ENCODE measurements at places on chromosomes 3 and 15.

- no peak for DNase-seq
Observed at GRCh38 chr3:178546079-178546478, 9.8 kb downstream of the KCNMB2 start.

DNA sequence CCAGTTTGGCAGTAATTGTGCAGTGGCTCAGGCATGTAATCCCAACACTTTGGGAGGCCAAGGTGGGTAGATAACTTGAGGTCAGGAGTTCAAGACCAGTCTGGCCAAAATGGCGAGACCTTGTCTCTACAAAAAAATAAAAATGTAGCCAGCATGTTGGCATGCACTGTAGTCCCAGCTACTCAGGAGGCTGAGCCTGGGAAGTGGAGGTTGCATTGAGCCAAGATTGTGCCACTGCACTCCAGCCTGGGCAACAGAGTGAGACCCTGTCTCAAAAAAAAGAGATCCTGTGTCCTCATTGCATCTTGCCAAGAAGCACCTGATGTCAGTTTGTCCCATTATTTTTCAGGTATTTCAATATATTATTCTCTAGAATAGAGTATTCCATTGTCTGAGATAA is 61.8 kb downstream of the CRTC3 start:
- DNase-seq = no peak

DNA sequence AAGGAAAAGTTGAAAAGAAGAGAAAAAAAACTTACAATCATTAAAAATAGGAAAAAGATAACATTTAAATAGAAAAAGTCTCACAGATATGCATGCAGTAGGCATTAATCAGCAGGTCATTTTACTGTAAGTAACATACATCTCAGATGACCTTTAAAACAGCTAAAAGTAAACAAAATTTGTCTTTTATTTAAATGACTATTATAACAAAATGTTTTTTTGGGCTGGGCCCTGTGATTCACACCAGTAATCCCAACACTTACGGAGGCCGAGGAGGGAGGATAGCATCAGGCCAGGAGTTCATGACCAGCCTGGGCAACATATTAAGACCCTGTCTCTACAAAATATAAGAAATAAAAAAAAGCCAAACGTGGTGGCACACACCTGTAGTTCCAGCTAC is 14.7 kb downstream of the IQGAP1 start:
- DNase-seq = no peak

- DNase-seq = no peak
Observed at GRCh38 chr15:39333393-39333792, 247.5 kb upstream of the THBS1 start.

- no peak for DNase-seq
Observed at GRCh38 chr3:94066506-94067500, 3.9 kb downstream of the NSUN3 start.

GRCh38 chr3:188954590-188955208 is 217.1 kb upstream of the TPRG1 start:
- peak; percentile 86 for DNase-seq

DNA sequence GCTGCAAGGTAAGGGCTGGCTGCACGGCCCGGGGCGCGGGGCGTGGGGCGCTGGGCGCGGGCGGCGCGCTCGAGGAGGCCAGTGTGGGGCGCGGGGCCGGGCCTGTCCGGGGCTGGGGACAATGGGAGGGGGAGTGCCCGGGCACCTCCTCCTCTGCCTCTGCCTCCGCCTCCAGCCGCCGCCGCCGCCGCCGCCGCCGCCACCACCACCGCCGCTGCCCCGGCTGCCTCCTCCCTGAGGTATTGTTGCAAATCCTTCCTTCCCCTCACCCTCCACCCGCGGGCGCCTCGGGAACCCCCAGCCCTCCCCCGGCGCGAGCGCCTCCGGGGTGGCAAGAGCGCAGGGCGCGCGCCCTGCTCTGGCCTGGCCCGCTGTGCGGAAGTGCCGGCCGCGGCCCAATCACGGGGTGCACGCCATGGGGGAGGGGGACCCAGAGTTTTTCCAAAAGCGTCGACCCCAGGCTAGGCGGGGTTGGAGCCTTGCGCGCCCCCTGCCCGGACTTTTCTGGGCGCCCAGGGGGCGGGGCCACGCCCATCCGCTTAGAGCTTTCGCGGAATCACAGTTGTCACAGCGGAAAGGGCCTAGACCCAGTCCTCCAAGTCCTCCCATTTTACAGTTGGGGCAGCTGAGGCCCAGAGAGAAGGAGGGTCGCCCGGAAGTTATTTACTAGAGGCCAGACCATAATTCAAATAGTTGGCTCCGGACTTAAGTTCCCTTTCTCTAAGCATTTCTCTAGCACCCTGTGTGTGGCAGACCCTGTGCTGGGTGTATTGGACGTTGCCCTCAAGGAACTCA is at the start of gene LPP:
TSS of gene LPP (plus strand) at position 144 of the 795 bp plus-strand sequence. CDS start 251,964 bp downstream, outside the sequence.
- DNase-seq = peak; percentile 88

- no peak for DNase-seq
Observed at GRCh38 chr3:191696348-191696747, 235.4 kb downstream of the PYDC2 start.

- no peak for DNase-seq
Observed at GRCh38 chr3:195159814-195160165, 111.2 kb downstream of the XXYLT1 start.

GRCh38 chr3:195286115-195286872 is 15.3 kb upstream of the XXYLT1 start:
- DNase-seq = no peak

GRCh38 chr3:184448321-184449160 is 68.7 kb downstream of the CHRD start:
- DNase-seq = no peak

GRCh38 chr3:139238281-139239030 is 105.4 kb upstream of the MRPS22 start:
- no peak for DNase-seq

GRCh38 chr3:61505197-61505596 is 56.2 kb upstream of the PTPRG start:
- DNase-seq = no peak

DNA sequence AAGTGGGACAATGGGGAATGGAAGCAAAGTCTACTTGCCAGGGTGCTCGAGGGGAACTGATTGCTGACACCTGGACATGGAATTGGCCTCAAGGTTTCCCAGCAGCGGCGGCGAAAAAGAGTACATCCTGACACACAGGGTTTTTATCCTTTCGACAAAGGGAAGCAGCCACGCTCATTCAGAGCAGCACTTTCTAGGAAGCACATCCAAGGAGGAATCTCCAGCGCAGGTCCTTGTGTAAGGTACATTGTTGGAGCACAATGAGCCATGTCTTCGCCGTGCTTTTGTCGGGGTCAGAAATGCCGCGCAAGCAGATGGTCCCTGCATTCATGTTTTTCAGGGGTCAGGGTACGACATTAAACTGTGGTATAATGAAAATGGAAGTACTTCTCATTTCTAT is 16.8 kb downstream of the CACNA1D start:
- no peak for DNase-seq
